ENCODE measurements at places on chromosomes 4 and X. TPM values are rescaled to one million over a fixed set of nuclear protein-coding genes. Genes with fewer than 3 reads are reported as not detected.
A peak's percentile ranks its signal among the peaks of the same experiment; 100 is the strongest.

ELF2 gene
- 73.0 TPM for total RNA-seq

RBMXL3 gene
- total RNA-seq = not detected

ETDB gene
- not detected for total RNA-seq

NR3C2 gene
- total RNA-seq = 15.9 TPM

UGT2A1 gene
- total RNA-seq = not detected

SSX2B gene
- total RNA-seq = not detected

RAB9B gene
- total RNA-seq = 12.8 TPM

RHOXF2 gene
- not detected for total RNA-seq

SAT1 gene
- total RNA-seq = 210 TPM

AFP gene
- total RNA-seq = not detected

ETFDH gene
- total RNA-seq = 43.6 TPM

HSFX2 gene
- total RNA-seq = not detected

ZNF711 gene
- total RNA-seq = 1.1 TPM

GAGE12E gene
- total RNA-seq = not detected

SLC7A11 gene
- total RNA-seq = 0.19 TPM

NHSL2 gene
- 35.8 TPM for total RNA-seq

GRCh38 chr4:78059524-78059889 lies 2.4 kb downstream of the FRAS1 start:
- peak; percentile 43 for ATAC-seq

DNA sequence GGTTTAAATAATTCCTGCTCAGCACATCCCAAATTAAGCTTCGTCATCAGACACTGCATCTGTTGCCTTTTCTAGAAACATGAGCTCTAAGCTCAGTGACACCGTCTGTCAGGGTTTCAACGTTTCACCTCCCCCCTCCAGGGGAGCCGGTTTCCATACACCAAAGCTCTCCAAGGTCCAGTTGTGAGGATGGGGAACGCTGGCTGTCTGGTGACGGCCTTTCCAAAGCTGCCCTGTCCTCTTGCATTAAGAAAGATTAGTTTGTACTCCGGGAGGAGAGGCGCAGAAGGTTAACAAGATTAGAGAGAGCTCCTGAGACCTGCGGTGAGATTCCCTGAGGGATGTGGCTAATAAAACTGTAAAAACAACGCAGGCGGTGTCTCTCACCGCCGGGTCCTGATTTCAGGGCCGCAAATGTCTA lies 43.2 kb downstream of the ASMT start:
- no peak for ATAC-seq

DNA sequence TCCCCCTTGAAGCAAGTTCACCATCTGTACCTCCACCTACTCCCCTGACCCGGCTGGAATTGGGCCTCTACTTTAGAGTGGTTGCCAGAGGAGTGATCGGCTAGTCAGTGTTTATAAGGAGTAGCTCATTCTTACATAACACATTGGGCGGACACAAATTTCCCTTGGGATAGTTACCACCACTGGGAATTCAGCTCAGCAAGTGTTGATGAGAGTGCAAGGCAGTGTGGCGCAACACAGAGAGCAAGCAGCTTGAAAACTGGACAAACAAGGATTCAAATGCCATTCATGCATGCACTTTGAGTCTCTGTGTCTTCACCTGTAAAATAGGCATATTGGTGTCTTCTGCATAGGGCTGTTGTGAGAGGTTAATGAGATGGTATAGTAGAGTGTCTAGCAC lies 92.7 kb downstream of the STK32B start:
- peak; percentile 83 for ATAC-seq

DNA sequence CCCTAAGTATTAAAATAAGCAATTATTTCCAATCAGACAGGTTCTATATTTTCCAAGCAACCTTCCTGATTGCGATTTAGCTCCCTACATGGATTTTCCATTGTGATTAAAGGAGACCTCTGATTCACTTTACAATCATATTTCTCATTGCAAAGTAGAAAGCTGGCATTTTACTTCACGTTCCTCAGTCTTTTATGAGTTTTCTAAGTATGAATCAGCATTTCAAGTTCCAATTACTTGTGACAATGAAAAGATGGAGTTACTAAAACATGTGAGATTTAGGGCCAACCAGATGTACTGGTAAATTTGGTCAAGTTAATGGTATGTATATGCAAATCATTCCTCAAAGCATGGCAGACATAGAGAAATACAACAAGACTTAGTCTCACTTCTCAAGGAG lies 206.2 kb downstream of the KCNIP4 start:
- no peak for ATAC-seq

DNA sequence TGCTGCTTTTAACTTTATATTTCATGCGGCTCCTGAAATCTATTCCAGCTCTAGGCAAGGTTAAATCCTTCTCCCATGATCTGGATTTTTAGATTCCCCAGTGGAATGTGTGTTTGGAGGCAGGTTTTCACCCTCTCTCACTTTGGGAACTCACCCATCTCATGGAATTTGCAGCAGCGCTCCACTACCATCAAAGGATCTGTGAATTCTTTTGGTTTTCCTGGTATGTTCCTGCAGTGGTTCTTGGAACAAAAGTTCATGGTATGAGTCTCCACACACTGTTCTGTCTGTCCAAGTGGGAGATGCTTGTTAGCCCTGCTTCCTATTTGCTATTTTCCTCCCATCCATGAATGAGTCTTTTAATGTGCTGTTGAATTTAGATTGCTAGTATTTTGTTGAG lies 14.0 kb downstream of the APOOL start:
- no peak for ATAC-seq

- no peak for ATAC-seq
Observed at GRCh38 chr4:143023239-143023918, 161.3 kb upstream of the USP38 start.

GRCh38 chr4:81550388-81550859 lies 78.7 kb upstream of the RASGEF1B start:
- peak; percentile 34 for ATAC-seq

GRCh38 chr4:53478671-53479456 lies 101.4 kb downstream of the FIP1L1 start:
- no peak for ATAC-seq

- ATAC-seq = no peak
Observed at GRCh38 chrX:6708041-6708440, 173.1 kb upstream of the VCX3A start.

DNA sequence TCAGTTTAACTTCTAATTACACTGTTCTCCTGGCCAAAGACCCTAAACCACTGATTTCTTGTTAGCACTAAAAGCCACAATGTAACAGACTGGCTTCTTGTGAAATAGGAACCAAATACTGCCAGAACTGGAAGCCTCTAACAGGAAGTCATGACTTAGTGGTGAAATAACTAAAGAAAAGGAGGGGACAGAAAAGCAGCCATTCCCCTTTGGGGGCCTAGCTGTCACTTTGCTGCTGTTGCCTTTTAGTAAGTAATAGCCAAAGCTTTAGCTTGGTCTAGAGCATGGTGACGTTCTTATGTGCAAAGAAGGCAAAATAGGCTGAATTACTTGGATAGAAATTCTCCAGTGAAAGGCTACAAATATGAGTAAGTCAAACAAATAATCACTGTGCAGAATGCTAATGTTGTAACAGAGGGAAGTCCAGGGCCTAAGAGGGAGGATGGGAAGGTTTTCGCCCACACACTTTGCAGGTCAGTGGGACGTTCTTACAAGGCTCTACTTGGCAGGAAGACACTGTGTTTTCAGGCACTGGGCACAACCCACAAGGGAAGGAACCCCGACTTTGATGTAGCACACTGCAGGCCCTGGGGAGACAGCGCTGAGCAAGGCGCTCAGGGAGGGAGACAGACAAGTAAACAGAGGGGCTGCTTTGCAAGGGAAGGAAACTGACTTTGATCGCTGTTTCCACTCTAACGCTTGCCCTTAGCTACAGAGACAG lies 16.7 kb downstream of the GAB3 start:
- ATAC-seq = peak; percentile 42

DNA sequence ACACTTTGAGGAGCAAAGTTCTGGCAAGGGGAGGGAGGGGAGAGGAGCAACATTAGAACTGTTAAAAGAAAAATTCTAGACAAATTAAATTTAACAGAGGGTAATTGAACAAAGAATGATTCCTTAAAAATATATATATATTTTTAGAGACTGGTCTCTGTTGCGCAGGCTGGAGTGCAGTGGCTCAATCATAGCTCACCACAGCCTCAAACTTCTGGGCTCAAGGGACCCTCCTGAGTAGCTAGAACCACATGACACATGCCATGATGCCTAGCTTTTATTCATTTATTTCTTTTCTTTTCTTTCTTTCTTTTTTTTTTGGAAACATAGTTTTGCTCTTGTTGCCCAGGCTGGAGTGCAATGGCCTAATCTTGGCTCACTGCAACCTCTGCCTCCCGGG lies 19.1 kb upstream of the SPINK2 start:
- ATAC-seq = no peak

GRCh38 chr4:41436419-41436818 lies 101.5 kb upstream of the LIMCH1 start:
- no peak for ATAC-seq

DNA sequence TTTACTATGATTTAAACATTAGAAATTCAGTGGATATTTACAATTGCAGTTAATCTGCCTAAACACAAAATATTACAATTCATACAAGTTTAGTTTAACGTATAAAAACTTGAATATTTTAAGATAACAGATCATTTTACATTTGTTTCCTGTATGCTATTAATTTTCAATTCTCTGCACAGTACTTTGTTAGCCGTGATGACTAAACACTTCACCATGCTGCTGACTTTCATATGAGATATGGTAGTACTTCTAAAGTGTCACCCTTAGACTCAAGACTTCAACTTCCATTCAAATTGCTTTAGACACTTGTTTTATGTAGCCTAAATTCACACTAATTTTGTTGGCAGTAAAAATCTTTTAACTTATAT lies 1646.4 kb upstream of the ADGRL3 start:
- ATAC-seq = no peak

DNA sequence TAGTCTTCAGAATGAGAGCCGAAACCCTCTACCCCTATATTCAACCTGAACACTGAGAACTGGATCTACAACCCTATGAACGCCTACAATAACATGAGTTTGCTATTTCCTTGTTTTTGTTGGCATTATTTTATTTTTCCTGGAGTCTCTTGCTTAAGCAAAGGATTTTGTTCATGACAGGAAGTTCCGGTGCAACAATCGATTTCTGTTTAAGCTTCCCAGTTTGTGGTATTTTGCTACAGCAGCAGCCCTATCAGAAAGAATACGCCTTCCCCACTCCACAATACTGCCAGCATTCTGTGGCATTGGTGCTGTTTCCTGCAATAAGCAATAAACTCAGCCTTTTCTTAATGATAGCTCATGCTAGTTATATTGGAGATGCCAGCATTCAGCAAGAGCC lies 60.9 kb downstream of the NPY5R start:
- no peak for ATAC-seq

- no peak for ATAC-seq
Observed at GRCh38 chr4:25783943-25784342, 78.8 kb downstream of the SEL1L3 start.

DNA sequence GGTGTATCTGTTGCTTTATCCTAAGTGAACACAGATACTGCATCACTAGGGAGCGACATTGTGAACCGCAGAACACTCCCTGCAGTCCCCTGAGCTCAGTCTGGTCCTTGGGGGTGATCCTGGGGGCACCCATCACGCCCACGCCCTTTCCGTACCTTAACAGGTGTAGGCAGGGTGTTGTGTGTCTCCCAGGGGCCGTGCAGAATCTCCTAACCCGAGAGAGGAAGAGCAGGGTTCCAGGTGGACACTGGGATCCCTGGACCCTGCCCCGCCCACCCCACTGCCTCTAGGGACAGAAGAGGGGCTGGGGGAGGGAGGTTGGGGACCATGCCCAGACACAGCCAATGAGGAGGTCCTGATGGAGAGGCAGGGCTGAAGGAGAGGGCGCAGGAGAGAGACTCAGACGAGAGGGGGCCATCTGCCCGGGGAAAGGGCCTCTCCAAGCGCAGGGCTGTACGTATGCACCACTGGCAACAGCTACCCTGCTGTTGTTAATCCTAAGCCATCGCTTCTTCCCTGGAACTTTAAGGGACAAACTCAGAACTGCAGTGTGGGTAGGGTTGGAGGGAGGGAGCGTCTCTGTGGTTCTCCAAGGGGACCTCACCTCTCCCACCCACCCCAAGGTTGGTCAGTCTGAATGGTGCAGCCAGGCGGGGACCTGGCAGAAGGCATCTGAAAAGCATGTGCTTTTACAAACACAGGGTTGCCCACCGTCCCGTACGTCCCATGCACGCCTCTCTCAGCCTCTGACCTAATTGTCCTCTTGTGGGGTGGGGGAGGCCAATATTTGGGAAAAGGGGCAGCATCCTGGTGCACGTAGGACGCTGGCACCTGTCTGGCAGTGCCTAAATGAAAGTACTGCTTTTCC lies 2.5 kb downstream of the P2RY8 start:
- no peak for ATAC-seq

DNA sequence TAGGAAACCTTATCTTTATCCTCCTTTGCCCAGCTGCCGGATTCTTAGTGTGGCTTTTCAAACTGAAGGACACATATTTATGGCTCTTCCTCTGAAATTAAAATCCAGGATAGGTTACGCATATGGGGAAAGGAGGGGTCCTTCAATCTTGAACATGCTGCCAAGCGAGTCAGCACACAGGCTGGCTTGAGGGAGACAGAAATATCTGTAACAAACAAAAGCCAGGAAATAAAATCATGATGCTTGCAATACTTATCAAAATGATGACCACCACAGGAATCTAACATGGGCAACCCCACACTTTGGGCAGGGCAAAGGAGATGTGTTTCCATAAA lies 196.4 kb upstream of the LDB2 start:
- ATAC-seq = no peak

GRCh38 chrX:20693078-20693477 lies 426.4 kb upstream of the RPS6KA3 start:
- ATAC-seq = no peak

DNA sequence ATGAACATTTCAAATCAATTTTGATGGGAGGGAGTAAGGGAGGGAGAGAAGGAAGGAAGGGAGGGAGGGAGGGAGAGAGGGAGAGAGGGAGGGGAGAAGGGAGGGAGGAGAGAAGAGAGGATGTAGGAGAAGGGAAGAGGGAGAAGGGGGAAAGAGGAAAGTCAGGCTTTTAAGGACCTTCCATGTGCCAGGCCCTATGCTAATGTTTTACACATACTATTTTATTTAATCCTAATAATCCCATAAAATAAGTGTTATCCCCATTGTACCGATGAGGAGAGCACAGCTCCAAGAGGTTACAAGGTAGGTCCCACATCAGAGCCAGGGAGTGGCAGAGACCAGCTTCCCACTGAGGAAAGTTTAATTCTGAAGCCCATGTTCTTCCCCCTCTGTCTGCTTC lies 341.9 kb downstream of the RAB28 start:
- no peak for ATAC-seq

DNA sequence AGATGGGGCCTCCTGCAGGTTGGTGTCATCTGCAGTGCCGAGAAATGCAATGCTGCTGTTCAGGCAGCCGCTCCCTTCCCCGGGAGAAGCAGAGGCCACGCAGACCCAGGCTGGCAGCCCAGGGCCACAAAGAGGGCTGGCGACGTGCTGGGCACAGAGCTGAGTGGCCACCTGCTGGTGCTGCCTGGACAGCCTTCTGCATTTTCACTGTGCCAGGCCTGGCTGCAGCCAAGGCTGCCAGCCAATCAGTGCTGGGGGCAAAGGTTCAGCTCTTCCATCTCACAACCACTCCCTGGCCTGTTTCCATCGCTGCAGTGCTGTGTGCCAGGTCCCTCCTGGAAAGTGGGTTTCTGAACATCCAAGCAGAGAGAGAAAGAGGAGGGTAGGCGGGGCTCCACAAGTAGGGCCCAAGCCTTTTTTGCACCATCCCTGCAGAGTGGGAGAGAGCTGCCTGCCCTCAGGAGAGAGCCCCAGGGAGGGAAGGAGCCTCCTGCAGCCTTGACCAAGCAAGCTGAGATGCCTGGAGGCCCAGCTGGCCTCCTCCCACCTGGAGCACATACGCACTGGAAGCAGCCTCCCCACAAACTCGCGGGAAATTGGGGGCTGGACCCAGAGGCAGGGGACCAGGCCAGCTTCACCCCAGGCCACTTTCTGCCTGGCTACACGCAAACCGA lies 20.1 kb downstream of the ADRA2C start:
- ATAC-seq = no peak

- no peak for ATAC-seq
Observed at GRCh38 chr4:169663831-169664230, 43.5 kb downstream of the CLCN3 start.
